NCI-H1694 treated with DMSO at 0.1 percent for 48 hours (cell line): ENCODE measurements at places on chromosomes 12 and 14.
A peak's percentile ranks its signal among the peaks of the same experiment; 100 is the strongest.

DNA sequence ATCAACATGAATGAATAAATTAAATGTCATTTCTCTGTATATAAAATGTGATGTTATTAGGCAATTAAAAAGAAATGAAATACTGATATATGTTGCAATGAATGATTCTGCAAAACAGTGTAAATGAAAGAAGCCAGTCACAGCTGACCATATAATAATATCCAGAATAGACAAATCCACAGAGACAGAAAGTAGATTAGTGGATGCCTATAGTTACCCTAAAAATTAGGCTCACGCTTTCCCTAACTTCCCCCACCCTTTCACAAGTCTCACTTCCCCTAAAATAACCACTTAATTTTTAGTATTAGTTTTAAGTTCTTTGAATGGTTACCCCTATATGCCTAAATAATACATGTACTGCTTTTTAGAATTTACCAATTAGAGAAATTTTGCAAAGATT is 348.9 kb upstream of the FAR2 start:
- no peak for DNase-seq

DNA sequence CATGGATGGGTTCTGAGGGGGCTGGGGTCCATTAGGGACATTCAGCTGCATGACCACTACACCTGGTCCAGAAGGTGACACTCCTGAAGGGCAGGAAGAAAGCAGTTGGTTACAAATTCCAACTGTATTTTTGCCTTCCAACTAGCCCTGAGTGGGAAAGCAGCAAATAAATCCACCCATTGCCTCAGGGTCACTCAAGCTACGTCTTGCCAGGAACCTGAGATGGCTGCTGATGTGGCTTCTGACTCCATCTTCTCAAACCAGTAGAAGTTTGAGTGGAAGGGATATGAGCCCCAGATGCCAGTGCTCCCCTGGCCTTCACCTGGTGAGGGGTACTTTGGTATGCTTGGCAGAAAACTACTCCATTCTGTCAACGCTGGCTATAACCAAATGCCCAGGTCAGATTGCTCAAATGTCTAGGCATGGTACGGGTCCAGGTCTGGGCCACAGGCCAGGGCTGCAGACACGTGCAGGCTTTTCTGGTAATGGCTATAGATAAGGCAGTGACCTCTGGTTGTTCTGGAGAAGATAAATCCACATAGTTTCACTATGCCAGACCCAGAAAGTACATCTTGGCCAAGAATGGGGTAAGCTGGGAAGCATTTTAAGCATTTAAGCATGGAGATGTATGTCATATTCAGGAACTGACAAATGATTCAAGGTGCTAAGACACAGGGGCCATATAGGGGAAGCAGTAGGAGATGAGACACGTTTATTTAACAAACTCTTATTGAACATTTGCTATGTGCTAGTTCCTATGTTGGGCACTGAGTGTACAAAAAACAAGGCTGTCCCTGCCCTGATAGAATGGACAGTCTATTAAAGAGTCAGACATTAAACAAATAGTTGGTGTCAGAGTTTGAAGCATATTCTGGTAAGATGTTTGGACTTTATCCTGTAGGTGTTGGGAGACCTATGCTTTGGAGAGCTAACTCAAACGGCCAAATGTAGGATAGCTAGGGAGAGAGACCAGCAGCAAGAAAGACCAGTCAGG is 8.3 kb upstream of the STAC3 start:
- no peak for DNase-seq

GRCh38 chr14:69042787-69043444 is 63.8 kb upstream of the ACTN1 start:
- peak; percentile 30 for DNase-seq

GRCh38 chr12:58586762-58587161 is 333.5 kb downstream of the LRIG3 start:
- DNase-seq, result no peak

DNA sequence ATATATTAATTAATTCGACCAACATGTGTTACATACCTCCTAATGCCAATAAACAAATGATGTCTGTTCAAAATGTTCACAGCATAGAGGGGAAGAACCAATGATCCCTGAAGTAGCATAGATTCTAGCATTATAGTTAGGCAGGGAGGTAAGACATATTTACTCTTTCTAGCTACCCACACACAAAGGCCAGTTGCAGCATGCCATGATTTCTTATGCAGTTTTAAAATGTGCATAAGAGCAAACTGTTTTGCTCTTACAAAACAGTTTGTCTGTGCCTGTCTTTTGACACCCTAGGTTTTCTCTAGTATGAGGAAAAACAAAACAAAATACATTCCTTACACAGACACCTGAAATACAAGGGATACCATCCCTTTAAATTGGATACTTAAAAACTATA is 61.9 kb downstream of the SLC16A7 start:
- DNase-seq, result no peak

DNA sequence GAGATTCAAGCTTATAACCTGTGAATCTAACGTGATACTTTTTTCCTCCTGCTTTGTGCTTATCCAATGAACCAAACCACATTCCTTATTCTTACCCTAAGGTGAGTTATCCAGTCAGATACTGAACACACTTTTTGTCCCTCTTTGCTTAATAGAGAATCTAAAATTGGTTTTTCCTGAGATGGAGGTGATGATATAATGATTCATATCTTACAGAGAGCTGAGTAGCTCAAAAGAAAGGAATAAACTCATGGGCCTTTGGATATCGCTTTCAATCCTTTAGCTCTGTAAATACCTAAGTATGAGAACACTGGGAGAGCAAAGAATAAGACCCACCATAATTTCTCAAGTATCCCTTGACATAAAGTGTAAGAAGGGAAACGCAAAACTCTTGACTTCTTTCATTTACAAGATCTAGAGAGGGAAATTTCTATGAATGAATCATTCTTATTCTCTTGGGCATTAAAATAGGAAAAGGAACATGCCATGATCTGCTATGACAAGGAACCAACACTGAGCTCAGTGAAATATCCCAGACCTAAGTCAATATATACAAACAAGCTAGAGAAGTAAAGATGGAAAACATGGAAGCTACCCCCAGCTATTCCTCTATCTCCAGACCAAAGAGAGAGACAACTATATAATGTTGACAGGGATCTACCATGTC is 81.8 kb upstream of the STAC3 start:
- no peak for DNase-seq

DNA sequence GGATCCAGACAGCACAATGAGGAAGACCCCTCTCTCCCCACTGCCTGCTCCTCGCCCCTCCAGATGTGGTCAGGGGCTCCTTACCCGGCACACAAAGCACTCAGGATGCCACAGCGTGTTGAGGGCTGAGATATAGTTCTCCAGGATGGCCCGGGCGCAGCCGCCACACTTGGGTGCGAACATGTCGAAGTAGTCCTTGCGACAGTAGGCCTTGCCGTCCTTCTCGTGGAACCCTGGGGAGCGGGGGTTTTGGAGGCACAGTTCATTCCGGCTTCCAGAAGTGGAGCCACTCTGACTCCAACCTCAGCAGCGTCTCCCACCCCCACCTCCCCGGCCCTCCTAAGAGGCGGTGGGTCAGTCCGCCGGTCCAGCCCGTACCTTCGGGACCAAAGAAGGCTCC is 12.8 kb upstream of the RPLP0 start:
- no peak for DNase-seq

GRCh38 chr12:66302827-66303169 is 505 bp downstream of the HELB start:
- DNase-seq, result no peak

GRCh38 chr14:29630566-29631160 is 297.0 kb downstream of the PRKD1 start:
- no peak for DNase-seq

- DNase-seq, result no peak
These were observed 39.6 kb upstream of the PIK3C2G start for GRCh38 chr12:18221726-18222125.

- peak; percentile 83 for DNase-seq
These were observed 18.6 kb upstream of the CCDC198 start for GRCh38 chr14:57512220-57512619.
